NCI-H1048 (cell line): ENCODE measurements at places on chromosomes 7 and 10.

DNA sequence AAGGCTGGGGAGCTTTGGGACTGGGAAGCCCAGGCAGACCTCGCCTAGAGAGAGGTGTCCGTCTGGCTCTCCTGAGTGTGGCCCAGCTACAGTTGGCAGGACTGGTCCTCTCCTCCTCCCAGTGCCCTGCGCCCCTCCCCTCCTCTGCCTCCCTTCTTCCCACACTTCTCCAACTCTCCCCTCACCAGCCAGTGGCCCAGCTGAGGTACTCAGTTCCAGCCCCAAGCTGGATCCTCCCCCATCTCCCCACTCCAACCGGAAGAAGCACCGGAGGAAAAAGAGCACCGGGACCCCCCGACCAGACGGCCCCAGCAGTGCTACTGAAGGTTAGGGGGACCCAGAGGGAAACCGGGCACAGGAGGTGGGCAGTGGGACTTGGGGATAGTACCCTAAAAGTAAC is 27.7 kb downstream of the GBX1 start:
- DNase-seq = no peak

GRCh38 chr7:129144095-129144833 is at the start of gene TSPAN33:
TSPAN33 (plus strand) TSS chr7:129144707; CDS start chr7:129144981, 274 bp downstream.
- DNase-seq = peak; percentile 22

DNA sequence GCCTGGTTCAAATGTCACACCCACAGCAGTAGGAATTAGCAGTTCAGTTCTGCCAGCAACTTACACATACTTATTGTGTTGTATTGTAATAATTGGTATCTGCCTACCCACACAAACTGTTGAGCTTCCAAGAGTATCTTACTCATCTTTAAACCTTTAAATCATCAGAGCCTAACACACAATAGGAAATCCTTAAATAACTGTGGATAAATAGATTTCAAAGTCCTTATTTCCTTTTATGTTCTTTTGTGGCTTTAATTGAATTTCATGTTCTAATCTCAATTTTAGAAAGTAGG is 3.9 kb downstream of the CASD1 start:
- DNase-seq = no peak

DNA sequence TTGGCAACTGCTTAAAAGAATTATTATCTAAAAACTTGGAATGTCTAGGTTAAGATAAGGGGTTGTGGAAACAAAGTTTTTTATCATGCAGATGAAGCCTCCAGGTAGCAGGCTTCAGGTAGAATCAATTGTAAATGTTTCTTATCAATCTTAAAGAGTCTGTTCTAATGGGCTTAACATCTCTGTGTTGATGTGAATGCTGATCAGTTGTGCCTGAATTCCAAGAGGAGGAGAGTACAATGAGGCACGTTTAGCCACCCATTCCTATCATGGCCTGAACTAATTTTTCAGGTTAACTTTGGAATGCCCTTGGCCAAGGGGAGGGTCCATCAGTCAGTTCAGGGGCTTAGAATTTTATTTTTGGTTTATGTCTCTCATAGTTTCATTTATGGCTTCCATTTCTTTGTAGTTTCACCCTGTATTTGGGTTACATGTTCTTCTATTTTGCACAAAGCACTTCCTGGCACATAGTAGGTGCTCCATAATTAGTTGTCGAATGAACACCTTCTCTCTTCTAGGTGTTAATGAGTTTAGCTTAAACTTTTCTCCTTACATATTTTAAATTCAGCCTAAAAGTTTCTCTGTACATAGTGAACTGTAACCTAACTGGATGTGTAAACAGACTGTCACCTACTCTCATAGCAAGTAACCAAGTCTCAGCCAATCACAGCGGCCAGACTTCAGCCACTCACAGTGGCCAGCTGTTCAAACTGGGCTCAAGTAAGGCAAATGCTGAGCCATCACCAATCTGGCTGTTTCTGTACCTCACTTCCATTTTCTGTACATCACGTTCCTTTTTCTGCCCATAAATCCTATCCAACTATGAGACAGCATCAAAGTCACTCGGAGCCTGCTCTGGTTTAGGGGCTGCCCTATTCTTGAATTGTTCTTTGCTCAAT is 34.7 kb downstream of the ALOX5 start:
- no peak for DNase-seq

DNA sequence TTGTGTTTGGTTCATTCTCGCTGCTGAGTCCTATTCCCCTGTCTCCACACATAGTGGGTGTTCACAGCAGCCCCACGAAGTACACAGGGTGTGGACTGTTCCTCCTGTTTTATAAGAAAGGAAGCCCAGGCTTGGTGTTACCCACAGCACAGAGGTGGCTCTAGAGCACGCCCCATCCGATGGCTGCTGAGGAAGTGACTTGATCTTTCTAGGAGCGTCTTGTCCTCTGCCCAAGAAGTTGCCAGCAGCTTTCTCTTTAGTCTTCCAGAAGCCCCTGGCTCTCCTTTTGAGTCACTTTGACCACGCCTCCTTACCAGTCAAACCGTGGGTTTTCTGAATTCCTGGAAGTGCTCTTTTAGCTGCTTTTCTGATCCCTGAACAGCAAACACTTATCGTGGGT is 94.0 kb downstream of the GRK5 start:
- DNase-seq = no peak

- no peak for DNase-seq
These were observed 27.9 kb downstream of the MTURN start for GRCh38 chr7:30162622-30163124.

GRCh38 chr7:1624999-1625927 is 44.8 kb upstream of the ELFN1 start:
- DNase-seq = no peak

- no peak for DNase-seq
These were observed 106.0 kb downstream of the CUBN start for GRCh38 chr10:17023386-17024298.

DNA sequence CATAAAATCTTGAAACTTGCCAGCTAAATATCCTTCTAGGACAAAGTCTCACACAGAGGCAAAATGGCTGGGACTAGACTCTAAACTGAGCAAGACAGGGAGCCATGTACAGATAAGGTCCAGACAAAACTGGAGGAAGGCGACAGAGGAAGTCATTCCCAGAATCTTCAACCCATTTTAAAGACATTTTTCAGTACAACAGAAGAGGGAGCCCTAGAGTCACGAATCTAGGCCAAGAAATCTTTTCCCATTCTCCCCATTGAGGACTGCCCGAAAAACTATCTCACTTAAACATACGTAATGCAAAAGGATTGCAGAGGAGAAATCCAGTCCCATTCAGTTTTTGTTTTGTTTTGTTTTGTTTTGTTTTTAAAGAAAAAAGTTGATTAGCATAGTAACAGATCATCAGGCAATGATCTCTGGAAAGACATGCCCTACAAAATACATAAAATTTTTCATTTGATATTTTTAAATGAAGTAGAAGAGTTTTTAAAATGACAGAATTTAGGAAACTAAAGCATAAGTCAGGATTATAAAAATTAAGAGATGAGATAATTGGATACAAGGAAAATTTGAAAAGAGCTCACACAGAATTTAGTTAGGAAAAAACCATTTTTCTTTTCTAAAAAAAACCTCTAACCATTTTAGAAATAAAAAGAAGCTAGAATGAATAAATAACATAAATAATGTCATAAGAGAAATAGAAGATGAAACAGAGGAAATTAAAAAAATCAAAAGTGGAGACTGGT is 16.9 kb upstream of the PRF1 start:
- DNase-seq = no peak

DNA sequence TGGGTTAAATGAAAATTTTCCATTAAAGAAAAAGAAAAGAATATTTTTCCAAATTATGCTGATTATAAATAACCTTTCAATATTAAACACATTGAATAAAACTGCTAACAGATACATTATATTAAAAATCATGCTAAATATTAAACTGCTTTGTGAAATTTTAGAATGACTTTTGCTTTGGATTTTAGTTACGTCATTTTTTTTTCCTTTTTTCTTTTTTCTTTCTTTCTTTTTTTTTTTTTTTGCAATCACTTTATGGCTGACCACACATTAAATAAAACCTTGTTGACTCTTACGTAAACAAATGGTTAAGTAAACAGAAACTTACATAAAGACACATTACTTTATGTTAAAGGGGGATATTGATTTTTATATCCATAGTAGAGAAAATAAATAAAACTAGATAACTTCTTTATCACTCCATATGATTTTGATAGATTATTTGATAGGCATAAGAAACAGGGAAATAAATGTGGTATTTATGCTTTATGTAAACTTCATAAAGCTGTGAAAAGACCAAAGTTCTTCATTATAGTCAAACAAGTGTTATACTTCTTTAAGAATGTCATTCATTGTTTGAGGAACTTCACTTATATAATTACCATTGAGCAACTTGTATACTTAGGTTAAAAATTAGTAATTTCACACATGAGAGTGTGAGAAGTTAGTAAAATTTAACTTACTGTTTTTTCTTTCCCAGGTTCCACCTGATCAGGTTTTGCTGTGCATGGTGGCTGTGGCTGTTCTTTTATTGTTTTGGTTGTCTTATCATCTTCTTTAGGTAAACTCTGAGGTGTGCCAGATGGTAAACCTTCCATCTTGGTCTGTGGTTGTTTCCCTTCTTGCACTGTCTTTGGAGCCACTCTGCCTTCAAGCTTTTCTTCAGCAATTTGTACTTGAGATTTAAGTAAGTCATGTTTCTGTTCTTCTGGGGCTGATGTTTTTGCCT is 197.3 kb downstream of the PCLO start:
- DNase-seq = no peak

DNA sequence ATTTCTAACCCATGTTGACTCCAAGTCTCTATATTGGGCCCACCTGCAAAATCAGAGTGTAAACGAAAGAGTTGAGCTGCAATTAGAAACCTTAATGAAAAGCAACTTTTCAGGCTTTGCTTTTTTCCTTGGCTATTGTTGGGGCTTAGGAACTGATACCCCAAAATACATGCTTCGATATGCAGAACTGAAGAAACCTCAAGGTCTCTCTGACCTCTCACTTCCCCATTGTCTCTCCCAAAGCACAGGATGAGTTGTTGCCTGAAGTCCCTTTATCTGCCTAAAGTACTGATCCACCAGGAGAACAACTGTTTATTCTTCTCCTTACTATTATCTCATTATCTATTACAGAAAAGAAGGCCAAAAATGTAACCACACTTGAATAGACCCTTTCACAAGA is 666.0 kb upstream of the LRRTM3 start:
- DNase-seq = no peak

- no peak for DNase-seq
These were observed 388.6 kb upstream of the MBL2 start for GRCh38 chr10:53161231-53161630.

DNA sequence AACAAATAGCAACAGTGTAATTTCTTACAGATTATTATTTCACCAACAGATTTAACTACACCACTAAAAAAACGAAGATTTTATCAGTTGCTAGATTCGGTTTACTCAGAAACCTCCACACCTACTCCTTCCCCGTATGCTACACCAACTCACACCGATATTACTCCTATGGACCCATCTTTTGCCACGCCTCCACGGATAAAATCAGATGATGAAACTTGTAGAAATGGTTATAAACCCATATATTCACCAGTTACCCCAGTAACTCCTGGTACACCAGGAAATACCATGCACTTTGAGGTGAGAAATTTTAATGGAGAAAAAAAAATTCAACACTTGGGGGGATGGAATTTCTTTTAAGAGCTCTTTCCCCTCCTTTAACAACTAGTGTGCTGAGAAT is 92.5 kb downstream of the KMT2E start:
- DNase-seq = no peak

- DNase-seq = no peak
These were observed 30.2 kb downstream of the ADRA2A start for GRCh38 chr10:111107023-111107422.

- no peak for DNase-seq
These were observed 244.3 kb upstream of the KCND2 start for GRCh38 chr7:120028636-120029035.

- DNase-seq = no peak
These were observed 29.0 kb upstream of the EIF5AL1 start for GRCh38 chr10:79483299-79483698.

- no peak for DNase-seq
These were observed 26.5 kb upstream of the C10orf67 start for GRCh38 chr10:23371073-23371472.

- no peak for DNase-seq
These were observed 201.7 kb upstream of the ADARB2 start for GRCh38 chr10:1939016-1939415.

DNA sequence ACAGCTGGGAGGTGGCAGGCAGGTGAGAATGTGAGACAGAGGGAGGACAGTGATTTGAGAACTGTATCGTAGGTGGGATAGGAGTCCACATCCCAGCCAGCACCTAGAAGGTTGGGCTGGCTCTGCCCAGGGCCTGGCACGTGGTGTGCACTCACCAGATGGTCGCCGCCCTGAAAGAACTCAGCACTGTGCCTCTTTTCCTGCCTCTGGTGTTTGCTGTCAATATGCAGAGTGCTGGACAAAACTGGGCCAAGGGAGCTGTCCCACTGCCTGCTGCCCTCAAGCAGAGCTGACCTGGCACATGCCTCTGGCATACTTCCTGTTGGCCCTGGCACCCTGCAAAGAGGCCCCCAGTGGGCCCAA is 36.8 kb downstream of the CHST3 start:
- DNase-seq = no peak

DNA sequence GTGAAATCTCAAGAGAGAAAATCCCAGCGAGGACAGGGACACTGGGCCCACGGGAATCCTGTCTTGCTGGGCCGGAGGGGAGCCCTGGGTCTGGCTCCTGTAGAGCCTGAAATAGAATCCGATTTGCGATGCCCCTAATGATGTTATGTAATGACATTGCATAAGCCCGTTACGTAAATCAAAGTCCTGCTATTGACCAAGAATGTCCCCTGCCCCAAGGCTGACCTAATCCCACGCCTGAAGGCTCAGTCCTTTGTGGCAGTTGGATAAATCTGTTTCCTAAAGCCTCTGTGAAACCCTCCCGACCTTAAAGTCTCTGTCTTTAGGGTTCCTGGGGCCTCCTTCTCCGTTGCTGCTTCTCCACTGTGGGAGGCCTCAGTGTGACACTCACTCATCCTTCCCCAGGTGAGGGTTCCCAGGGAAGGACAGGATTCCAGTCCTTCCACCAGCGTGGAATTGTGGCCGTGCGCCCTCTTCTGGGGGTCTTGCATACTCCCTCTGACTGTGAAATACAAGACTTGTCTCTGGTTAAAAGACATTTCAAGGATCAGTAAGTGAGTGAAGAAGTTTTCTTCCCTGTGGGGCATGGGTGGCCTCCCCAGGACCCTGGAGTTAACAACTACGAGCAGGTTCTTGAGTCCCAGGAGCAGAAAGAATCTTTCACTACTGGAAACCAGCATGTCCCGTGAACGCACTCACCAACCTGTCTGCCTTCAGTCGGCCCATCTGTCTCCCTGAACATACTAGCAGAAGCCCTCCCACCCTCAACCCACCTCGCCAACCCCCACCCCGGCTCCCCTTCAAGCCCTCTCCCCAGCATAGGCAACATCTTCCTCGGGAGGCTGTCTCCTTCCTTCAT is 19.8 kb downstream of the ZNF467 start:
- DNase-seq = no peak

- no peak for DNase-seq
These were observed 37.4 kb upstream of the GSAP start for GRCh38 chr7:77453531-77453930.

DNA sequence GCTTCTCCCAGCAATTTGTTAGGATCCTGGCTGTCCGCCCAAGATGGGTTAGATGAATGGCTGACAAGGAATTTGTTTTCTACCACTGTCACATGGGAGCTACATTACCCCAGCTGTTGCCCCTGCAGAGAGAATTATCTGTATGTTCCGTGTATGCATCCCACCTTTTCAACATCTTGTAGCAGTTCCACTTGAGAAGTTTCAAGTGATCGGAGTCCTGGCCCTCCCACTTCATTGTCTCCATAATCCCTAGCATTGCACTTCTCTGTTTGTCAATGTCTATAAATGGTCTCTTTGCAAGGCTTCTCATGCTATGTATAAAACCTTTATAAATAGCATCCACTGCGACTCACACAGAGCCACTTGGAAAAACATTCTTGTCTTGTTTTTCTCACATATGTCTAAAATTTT is 972.5 kb downstream of the CNTNAP2 start:
- no peak for DNase-seq
